ENCODE measurements at places on chromosomes 4 and X.

DNA sequence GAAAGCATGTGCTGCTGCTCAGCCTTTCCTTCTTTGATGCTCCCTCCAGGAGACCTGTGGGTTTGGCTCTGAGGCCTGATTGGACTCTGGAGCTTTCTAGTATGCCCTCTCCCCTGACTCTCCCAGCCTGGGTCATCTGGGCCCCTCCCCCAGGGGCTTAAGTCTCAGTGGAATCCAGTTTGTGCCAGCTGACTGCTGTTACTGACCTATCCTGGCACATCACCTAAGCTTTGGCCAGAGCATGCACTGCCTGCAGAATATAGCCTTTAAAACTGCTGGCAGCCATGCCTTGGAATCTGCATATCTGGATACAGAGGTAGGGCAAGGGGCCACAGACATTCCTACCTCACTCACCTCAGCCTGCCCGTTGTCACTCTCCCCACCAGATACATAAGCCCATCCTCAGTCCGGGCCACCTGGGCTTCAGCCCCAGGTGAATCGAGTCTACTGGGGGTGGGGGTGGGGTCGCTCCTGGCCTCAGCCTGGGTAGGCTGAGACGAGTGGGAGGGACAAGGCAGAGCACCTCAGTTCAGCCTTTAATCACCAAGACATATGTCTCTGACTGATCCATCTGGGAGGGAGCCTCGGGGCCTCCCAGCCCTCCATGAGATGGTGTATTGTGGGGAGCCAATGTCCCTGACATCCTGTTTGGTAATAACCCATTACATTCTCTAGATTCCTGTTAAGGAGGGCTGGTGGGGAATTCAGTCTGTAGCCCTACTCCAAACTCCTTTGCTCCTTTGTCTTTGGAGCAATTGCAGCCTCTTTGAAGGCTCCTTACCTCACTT, 61.2 kb downstream of the STARD8 start:
- no peak for DNase-seq

DNA sequence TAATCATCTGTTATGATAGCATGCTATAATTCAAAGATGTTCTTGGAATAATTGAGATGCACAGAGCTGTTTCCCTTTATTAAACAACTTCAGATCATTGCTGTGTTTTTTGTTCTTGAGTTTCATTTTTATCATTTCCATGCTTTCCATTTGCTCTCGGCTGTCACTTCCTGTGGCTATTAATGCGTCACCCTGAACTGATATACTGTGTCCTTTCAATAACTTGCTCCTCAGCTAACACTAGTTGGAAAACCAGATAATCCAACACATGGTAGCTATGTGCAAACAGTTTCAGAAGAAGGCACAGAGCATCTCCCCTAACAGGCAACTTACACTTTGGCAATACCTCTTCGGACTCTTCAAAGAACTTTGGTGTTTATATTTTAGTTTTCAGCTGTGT, 376.0 kb downstream of the GBA3 start:
- no peak for DNase-seq

DNA sequence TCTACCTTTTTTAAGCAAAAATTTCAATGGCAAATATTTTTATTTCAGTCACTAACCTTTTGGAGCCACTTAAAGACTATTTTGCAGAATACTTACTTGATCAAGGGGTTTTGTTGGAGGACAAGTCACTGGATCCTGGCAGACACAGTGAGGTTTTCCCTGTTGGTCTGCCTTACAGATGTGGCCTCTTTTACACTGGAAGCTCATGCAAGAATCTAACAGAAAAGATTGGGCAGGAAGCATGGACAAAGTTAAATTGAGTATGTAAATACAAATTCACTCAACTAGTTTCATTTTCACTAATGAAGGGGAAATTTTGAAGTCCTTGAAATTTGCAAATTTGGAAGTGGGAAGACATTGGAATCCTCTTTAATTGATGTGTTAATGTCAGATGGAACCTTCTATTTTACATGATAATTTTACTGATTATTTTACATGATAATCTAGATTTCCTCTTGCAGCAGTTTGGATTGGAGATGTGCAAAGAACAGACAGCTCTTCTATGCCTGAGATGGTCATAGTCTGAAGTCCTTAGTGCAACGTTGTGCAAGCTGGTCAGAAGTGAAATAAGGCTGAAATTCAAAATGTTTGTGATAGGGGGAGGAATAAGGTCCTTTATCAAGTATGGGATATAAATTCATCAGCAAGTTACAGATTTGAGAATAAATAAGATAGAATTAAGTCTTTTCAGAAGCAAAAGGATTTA, 38.4 kb downstream of the SPARCL1 start:
- DNase-seq = no peak

DNA sequence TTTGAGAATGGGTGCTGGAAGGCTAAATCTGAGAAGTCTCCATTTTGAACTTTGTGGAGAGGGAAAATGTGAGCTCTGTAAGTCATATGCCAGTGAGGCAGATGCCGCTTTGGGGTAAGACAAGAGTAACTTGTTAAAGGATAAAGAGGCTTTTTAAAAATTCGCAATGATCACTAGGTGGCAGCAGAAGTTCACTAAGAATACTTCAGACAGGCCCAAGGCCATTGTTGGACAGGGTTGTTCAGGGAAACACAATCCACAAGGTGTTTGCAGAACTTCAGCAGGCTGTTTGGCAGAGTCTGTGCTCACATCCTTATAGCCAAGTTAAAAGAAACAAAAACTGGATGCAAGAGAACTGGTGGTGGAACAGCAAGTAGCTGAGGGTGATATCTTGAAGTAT, 13.7 kb upstream of the PIGA start:
- no peak for DNase-seq

- DNase-seq = no peak
Measured at GRCh38 chr4:4866124-4866865, 6.8 kb downstream of the MSX1 start.

DNA sequence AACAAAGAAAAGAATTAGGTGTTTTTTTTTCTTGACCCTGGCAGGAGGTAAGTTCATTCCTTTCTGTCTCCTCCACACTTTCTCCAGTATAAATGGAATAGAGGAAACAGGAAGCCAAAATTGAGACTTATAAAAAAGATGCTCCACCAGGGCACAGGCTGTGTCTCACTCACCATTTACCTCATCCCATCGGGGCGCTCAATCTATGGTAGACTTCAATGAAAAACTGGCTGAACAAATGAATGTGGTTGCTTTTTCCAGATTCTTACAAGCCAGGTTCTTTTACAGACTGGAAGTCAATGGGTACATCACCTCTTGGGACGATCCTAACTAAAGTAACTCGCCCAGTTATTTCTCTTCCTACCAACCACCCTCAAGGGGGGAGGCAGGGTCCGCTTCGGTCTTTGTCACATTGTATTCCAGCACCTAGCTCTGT, 685 bp downstream of the COMMD8 start:
- no peak for DNase-seq

- DNase-seq = no peak
Measured at GRCh38 chr4:166290426-166290825, 417.4 kb downstream of the TLL1 start.

DNA sequence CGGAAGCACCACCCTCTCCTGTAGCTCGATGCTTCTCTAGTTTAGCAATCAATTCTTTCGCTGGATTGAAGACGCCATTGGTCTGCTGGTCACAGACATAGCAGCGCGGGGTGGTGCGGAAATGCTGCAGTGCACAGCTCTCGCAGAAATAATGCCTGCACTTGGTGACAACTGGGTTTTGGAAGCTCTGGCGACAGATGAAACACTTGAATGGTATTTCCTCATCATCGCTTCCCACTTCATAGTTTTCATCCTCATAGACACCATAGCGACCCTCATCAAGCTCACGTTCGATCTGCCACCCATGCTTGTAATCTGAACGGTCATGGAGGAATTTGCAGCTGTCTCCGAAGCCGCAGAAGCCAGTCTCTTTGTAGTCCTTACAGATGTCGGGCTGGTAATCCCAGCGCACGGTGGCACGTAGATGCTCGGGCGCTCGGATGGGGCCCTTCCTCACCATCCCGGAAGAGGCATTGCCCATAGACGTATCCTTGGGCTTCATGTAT, 854 bp downstream of the RNF113A start:
- peak; percentile 71 for DNase-seq

- DNase-seq = no peak
Measured at GRCh38 chr4:137421796-137422195, 110.5 kb downstream of the PCDH18 start.

DNA sequence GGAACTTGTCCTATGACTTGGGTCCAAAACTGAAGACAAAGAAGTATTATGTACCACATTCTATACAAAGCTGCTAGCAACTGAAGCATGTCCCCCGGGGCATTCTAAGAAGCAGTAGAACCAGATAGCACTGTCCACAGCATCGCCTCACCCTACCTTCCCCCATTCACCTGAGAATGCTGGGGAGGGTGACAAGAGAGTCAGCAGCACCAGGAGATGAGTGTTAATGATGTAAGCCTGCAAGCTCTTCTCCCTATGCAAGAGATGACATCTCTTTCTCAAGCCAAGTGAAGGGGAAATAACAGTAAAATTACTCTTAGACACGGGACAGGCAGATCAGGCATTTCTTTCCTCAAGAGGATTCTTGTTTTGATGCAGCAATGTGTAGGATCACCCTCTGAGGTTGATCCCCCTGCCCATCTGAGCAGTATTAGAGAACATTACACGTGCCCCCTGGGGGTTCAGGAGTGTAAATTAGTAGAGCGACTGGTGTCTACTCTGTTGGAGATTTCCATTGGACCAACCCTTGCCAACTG, 13.9 kb upstream of the TLR1 start:
- DNase-seq = no peak

DNA sequence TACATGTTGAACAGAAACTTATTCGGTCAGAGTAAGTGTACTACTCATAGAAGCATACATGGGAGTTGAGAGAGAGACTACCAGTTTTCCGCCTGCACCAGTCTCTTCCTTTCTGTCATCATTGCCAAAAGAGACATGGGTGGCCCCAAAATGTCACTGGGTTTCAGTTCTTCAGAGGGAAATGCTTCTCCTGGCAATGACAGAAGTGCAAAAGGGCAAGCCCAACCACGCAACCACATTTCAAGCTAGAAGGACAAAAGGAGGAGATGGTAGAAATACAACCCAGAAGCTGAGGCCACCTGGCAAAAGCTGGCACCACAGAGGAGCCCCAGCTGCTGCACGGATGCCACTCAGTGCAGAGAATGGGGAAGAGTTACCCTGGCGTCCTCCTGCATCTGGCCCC, 320.1 kb downstream of the BCOR start:
- peak; percentile 62 for DNase-seq

DNA sequence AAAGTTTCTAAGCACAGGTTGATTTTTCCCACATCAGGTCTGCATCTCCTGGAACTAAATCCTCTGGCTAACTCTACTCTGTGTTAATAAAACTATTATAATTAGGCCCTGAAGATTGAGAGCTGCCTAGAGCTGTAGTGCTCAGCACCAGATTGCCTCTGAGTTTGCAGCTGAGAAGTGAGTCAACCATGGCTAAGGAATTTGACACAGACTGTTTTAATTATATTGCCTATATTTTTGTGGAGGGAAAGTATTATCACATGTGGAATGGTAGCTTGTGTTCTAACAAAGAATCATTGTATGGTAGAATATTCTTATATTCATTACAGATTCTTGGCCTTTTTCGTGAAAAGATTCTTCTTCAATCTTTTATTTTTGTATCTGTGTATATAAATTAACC, 1907.6 kb upstream of the TENM3 start:
- no peak for DNase-seq

GRCh38 chr4:184460499-184461285, 13.7 kb downstream of the IRF2 start:
- no peak for DNase-seq

DNA sequence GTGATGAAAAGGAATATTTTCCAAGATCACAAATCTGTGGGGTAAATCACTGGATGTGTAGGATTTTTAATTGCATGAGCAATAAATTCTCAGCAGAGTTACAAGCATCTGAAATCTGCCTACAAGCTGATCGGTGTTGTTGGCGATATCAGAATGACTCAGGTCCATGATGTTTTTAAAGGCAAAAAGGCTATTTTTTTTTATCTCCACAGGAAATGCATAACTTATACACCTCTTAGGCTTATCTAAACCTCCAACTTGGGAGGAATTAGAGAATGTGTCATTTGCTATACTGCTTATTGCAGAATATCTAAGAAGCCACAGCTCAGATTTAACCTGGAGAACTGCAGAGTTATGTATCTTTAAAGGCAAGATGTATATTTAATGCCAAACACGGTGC, 61.6 kb downstream of the KIT start:
- no peak for DNase-seq

DNA sequence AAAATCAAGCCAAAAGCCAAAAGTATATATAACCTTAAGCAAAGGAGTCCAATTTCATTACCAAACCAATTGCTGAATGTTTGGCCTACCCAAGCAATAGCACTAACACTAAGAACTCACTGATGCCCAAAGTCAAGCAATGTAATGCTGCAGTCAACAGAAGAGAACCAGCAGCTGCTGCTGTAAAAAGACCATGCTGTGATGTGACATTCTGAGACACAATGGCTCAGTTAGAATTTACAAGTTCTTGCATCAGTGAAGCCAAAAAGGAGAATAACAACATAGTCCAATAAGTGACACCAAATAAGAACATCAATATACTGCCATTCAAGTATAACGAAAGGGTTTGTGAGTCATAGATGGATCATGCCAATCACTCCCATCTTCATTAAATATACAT, 514.0 kb upstream of the DIAPH2 start:
- no peak for DNase-seq

DNA sequence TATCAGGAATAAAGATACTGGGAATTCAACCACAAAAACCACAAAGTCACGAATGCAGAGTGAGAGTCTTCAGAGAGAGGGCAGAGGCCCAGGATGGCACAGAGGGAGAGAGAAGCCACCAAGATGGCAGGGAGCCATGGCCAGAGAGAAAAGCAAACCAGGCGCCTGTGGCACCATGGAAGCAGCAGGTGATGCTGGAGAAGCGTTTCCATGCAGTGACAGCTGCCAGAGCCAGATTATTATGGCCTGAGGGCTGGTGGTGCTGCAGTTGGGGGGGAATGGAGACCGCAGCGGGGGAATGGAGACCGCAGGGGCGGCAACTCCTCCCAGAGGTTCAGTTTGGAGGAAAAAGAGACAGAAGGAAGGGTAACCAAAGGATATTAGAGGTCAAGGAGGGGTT, 5.8 kb downstream of the TAFAZZIN start:
- no peak for DNase-seq

- DNase-seq = no peak
Measured at GRCh38 chr4:94378047-94378446, 35.4 kb upstream of the HPGDS start.

DNA sequence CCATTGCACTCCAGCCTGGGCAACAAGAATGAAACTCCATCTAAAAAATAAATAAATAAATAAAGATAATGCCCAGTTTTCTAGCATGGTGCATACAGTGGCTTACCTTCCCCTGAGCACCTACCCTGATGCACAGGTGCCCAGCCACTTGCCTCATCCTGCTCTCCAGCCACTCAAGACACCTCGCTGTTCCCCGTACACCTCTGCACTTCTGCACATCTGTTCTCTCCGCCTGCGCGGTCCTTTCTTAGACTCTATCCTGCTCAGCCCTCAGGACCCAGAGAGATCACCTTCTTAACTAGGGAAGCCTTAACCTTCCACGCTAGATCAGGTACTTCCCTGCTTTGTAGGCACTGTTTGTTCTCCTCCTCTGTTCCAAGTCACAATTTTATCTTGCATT, 2.9 kb downstream of the EVC start:
- DNase-seq = peak; percentile 46

- no peak for DNase-seq
Measured at GRCh38 chr4:158810487-158811215, 41.8 kb downstream of the FNIP2 start.

- DNase-seq = no peak
Measured at GRCh38 chr4:68152411-68152810, 22.7 kb upstream of the TMPRSS11F start.

GRCh38 chr4:153890761-153891160, 101.9 kb upstream of the SFRP2 start:
- no peak for DNase-seq

- no peak for DNase-seq
Measured at GRCh38 chr4:91958596-91958995, 345.2 kb upstream of the GRID2 start.
